Fibroblast of villous mesenchyme (primary cell): ENCODE measurements at places on chromosomes 3 and 15.

DNA sequence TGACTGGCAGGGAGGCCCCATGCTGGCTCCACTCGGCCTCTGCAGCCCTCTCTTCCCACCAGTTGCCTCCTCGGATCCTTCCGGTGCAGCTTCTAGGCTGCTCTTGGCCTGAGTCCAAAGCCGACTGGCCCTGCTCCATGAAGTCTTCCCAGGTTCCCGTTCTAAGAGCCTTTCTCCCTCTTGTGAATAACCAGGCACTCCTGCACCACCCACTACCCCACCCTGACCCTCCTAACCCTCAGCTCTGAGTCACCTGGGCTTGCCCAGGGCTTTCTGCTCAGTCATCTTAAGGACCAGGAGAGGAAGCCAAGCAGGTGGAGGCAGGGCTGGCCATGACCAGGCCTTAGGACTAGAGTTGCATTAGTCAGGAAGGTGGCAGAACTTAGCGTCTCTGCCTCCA is 28.1 kb upstream of the CNBP start:
- peak; percentile 73 for DNase-seq

DNA sequence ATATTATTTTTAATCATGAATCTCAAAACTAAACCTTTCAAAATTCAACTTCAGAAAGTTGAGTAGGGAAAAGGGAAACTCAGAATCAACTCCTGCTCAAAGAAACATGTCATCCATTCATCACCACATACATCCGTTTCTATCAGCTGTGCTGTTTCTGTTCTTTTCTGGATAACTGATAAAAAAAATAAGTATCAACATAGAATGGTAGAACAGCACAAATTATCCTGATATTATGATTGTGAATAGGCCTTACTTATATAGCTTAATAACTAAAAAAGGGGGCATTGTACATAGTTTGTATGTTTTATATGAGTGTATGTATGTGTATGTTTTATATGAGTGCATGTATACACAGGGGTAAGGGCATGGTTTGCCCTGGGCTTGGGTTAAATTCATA is 3.1 kb downstream of the TM4SF1 start:
- no peak for DNase-seq

- no peak for DNase-seq
Measured at GRCh38 chr3:124048967-124049798, 57.3 kb upstream of the ROPN1 start.

DNA sequence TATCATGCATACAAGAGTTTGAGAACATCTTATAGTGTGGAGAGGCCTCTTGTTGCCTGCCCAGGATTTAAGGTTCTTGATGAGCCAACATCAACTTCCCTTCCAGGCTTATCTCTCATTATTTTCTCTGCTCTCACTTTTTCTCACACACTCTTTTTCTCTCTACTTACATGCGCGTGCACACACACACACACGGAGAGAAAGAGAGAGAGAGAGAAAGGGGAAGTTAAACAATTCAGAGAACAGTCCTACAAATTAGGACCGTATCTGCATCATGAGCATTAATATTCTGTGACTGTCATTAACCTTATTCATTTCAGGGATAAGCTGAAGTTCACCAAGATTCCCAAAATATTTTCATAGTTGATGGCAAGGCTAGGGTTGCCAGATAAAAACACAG is 269.0 kb downstream of the ZNF621 start:
- no peak for DNase-seq

DNA sequence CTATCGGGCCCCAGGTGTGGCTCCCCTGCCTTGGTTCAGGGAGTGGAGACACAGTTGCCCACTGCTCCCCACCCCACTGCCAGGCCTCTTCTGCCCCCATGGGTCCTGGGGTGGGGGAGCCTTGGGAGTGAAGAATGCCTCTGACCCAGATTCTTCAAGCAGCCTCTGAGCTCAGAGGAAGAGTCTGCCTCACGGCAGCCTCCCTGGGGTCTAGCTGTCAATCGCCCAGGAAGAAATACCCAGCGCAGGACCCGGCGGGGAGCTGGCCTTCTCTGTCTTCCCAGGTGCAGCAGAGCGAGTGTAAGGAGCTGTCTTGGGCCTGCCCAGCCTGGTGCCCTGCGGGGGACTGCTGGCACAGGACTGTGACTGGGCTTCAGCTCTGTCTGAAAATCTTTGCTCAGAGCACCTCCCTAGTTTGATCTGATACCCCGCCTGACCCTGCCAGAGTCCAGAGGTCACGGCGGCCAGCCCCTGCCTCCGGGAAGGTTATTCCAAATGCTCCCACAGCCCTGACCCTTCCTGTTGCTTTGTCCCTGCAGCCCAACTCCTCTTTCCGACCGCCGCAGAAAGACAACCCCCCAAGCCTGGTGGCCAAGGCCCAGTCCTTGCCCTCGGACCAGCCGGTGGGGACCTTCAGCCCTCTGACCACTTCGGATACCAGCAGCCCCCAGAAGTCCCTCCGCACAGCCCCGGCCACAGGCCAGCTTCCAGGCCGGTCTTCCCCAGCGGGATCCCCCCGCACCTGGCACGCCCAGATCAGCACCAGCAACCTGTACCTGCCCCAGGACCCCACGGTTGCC is 11.0 kb downstream of the ANKRD63 start:
- DNase-seq = no peak

GRCh38 chr3:127391436-127392155 is 103.8 kb upstream of the PRR20G start:
- DNase-seq = no peak
